ENCODE measurements at places on chromosomes 6 and 20.
A peak's percentile ranks its signal among the peaks of the same experiment; 100 is the strongest.

DNA sequence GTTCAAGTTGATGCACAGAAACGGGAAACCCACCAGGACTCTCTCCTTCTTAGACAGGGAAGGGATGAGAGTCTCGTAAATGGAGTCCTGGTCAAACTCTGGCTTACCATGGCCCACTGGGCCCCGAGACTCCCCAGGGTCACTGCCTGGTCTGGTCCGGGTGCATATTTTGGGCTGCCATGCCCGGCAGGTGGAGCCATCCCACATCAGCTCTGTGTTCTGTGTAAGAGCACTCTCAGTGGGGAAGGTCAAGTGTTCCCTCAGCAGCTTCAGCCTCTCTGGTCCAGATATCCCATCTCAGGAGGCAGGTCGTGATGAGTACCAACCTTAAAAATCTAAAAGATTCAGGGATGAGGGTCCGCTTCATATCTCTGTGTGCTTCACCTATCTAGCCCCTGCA lies 138.8 kb downstream of the EDN3 start:
- no peak for DNase-seq

DNA sequence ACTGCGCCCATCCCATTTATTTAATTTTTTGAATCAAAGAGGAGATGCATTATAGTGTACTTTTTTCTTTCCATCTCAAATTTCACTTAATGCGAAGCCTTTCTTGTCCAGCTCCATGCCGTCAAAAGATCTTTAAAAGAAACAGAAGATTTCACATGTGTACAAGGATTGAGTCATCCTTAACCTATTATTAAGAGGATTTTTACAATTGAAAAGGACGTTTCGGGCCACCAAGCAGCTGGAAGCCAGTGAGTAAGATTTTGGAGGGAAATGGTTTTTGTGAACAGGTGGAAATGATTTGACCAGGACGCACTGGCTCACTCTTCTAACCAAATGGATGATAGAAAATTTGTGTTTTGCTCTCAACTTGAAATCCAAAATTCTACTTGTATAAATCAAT lies 15.1 kb upstream of the CCDC170 start:
- no peak for DNase-seq

DNA sequence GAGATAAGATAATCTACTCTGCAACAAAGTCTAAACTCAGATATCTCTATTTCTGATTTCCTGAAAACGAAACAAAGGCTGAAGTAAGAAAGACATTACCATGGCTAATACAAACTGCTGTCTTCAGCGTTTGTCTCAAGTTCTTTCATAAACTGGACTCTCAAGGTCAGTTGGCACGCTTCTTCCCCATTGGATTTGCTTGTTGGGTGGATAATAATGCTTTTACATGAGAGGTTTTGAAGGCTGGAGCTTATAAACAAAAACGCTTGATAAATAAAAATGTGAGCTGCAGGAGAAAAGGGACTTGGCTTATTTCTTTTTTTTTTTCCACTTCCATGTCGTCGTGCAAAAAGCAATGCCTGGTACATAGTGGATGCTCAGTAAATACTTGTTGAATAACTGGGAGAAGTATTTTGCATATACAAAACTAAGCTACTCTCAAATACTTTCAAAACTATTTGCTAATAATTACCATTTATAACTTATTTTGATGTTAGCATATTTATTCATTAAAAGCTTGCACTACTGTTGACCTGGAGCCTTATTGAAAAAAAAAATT lies 65.7 kb upstream of the EEF1A1 start:
- DNase-seq, result no peak

DNA sequence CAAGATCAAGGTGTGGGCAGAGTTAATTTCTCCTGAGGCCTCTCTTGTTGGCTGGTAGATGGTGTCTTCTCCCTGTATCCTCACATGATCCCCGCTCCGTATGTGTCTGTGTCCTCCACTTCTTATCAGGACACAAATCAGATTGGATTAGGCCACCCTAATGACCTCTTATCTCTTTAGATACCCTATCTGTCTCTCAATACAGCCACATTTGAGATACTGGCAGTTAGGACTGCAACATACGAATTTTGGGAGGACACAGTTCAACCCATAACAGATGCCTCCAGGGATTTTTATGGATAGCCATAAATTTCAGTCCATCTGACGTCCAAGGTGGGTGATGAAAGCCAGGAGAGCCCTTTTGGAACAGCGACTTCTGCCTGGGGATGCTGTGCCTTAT lies 369.0 kb downstream of the NRN1 start:
- no peak for DNase-seq

DNA sequence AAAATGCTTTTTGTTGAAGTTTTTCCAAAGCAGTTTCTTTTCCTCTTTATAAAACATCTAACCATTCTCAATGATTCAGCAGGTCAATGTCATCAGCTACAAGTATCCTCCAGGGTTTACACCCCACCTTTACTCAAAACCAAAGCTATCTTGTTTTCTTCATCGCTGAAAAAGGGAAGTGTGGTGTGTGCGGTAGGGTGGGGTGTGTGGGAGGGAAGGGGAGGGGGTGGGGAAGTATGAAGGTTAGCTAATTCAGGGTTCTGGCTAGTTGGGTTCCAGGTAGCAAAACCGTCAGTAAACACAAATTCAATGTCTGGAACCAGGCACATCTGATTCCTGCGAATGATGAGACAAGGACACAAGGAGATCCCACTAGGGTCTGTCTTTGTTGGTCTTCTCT lies 189.6 kb downstream of the GJA10 start:
- no peak for DNase-seq

DNA sequence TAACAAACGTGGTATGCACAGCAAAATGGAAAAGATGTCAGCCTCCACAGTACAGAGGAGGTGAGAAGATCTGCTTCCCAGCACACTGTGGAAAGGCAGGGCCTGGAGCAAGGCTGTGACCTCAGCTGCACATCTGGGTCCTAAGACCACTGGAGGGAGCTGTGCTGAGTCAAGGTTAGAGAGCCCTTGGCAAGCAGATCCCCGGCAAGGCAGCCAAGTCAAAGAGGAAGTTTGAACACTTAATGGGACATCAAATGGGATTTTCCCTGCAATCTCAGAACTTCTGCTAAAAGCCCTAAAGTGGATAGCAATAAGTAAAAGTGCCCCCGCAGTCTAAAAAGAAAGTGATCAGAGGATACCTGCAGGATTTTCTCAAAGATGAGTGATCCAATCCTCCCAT lies 39.5 kb downstream of the UNC5CL start:
- no peak for DNase-seq

DNA sequence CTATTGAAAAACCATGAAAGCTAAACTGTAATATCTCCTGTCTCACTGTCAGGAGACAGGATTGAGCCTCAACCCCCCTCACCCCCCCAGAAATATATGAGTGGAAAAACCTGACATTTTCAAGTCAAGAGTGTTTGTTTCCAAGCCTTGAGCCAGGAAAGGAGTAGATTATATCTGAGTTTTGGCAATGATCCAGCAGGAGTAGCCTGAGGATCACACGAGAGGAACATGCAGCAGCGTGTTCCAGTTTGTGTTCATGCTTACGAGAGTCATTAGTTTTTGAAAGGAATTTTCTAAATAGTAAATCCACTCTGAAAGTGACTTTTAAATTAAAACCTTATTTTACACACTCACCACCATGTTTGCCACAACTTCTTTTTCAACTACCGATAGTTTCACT lies 15.8 kb downstream of the IL22RA2 start:
- DNase-seq, result no peak

DNA sequence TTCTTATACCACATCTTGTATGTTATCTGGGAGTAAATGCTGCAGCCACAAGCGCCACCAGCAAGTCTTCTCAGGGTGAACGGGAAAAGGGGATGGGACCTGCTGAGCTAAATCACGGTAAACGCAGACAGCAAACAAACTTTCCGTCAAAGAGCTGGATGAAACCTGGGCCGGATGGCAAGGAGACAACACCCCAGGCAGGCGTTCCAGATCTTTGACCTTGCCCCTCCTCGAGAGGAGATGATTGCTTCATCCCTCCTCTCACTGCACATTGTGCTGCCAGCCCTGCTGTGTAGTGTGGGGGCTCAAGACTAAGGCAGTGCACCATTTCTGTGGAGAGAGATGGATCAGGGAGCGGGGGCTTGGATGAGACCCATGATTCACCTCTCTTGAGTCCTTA lies 9.8 kb downstream of the RAET1E start:
- no peak for DNase-seq

DNA sequence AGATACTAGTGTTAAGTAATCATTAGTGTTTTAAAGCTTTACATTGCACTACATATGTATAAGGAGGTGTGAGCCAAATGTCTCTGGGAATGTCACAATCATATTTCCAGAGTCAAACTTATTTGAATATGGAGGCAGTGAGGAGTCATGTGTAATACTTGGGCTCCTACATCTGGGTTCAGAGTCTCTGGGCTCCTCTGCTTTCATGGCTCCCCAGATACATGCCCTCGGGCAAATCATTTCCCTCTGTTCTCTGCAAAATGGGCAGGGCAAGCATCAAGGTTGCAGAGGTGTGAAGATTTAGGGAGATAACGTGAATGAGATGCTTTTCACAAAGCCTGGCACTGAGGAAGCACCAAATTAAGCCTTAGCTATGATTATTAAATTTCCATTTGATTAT lies 138.3 kb upstream of the SGK1 start:
- no peak for DNase-seq

GRCh38 chr20:2762578-2763131 lies 37.8 kb downstream of the CPXM1 start:
- DNase-seq, result no peak

- DNase-seq, result no peak
These were observed 120.4 kb downstream of the SYNDIG1 start for GRCh38 chr20:24589815-24590177.

DNA sequence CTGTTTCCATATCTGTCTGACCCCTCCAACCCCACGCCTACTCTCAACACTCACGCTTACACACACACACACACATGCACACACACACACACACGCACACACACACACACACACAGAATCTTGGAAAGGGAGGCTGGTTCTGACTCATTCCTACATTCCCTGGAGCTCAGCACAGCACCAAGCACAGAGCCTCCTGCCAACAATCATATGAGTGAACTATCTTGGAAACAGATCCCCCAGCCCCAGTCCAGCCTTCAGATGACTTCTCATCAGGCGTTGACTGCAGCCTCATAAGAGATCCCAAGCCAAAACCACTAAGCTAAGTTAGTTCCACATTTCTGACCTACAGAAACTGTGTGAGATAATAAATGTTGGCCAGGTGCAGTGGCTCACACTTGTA lies 14.1 kb upstream of the HCK start:
- DNase-seq, result no peak

DNA sequence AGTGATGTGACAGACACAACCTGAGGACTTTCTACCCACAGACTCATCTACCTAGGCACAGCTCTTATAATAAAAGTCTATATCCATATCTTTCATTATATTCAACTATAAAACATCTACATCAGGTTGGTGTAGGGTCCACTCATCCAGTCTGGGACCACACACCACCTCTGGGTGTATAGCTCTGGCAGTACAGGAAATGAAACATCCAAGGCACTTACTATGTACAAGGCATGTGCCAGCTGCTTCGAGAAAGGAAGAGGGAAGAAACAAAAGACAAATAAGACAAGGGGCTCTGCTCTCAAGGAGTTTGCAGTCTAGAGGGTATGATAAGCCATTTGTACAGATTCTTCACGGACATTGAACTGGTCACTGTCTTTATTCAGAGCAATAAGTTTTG lies 18.6 kb downstream of the KIF13A start:
- DNase-seq, result no peak

DNA sequence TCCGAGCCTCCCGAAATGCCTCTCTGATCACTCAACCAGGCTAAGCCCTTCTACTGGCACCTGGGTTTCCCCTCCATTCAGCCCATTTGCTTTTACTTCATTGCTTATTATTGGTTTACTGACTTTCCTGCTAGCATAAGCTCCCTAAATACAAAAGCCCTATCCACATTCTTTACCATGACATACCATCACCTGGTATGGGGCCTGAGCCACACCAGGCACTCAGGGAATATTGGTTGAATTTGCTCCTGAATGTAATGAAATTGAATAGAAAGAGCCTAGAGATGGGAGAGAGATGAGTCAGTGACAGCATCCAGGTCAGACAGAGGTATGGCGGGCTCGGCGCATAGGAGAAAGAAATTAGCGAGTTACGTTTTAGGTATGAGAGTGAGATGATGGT lies 120.0 kb downstream of the CD164 start:
- no peak for DNase-seq

DNA sequence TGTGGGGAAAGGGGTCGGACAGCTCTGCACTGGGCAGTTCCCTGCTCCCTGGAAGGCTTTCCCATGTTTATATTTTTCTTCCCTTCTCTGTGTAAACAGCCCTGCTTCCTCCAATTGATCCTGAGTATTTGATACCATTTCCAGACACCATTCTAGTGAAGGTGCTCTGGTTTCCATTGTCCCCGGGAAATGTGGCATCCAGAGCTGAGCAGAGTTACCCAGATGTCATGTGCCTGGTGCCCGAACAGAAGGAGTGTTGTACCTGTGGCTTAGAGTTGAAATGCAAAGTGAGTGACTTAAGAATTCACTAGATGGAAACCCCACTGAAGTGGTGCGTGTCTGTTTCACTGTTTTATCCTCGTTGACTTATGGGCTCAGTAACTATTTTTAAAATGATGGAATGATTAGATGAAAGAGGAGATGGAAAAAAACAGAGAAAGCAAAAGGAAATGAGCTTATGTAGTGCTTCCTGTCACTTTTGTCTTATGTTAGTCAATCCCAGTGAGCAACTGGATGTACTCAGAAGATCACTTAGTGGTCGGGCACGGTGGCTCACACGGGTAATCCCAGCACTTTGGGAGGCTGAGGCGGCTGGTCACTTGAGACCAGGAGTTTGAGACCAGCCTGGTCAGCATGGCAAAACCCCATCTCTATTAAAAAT lies 83.8 kb downstream of the SASH1 start:
- no peak for DNase-seq

GRCh38 chr20:35600993-35601973 lies 14.3 kb upstream of the SPAG4 start:
- DNase-seq, result peak; percentile 62

All from activated naive CD4-positive, alpha-beta T cell (primary cell).